ENCODE measurements at places on chromosomes 7 and 10.

DNA sequence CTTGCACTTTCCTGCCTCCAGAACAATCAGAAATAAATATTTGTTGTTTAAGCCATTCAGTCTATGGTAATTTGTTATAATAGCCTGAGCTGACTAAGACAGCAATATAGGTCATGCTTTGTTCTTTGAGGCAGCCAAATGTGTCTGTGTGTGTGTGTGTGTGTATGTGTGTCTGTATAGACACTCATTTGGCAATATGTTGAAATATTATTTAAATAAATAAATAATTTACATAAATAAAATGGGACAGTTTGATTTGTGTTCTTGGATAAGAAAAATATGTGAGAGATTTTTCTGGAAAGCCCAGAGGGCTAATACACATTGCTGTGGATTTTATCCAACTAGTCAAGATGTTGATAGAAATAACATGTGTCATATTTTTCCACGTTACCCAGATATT lies 140.2 kb downstream of the PTN start:
- no peak for DNase-seq

DNA sequence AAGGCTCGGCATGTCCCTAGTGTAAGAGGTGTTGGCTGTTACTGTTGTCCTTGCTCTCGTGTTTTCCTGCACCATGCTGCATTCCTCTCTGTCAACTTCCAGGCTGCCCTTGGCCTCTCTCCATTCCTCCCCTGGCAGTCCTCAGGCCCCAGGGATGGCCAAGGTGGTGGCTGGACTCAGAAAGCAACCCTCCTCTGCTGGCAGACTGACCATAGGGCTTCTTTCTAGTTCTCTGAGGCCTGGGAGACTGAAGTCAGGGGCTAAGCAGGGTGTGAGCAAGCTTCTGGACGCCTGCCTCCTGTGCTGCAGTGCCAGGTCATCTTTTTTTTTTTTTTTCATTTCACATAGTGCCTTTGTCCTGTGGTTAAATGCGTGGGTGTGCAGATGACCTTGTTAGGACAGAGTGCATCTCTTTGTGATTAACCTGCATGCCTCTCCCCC lies 72.0 kb downstream of the GOLGA7B start:
- DNase-seq, result no peak

DNA sequence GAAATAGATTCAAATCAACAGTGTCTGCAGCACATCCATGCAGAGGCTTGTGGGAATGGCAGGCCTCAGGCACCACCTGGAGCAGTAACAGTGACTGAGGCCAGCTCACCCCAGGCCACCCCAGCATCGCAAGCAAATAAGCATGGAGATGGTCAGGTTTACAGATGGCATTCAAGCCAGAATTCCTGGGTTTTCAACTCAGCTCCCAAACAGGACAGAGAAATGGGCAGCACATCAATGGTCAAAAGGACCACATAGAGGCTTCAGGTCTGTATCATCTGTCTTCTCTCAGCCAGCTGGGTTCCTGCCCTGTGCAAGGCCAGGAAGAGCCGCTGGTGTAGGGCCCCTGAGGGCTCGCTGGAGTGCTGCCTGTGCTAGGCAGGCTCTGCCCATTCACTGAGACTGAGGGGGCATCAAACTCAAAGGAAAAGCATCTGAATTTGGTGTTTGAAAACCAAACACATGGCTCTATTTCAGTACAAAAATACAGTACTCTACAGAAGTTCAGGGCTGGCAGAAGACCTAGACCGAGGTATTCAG lies 112.5 kb downstream of the KMT2E start:
- no peak for DNase-seq

- DNase-seq, result no peak
Observed at GRCh38 chr7:108108131-108108530, 22.0 kb downstream of the LAMB4 start.

All from CD4-positive, alpha-beta T cell treated with Interleukin-1 beta for 1 hour (primary cell).